ENCODE measurements at places on chromosomes 7 and 10.

- DNase-seq, result no peak
Observed at GRCh38 chr10:27569946-27570345, 65.8 kb downstream of the RAB18 start.

- DNase-seq, result no peak
Observed at GRCh38 chr10:25678666-25679065, 255.4 kb upstream of the MYO3A start.

DNA sequence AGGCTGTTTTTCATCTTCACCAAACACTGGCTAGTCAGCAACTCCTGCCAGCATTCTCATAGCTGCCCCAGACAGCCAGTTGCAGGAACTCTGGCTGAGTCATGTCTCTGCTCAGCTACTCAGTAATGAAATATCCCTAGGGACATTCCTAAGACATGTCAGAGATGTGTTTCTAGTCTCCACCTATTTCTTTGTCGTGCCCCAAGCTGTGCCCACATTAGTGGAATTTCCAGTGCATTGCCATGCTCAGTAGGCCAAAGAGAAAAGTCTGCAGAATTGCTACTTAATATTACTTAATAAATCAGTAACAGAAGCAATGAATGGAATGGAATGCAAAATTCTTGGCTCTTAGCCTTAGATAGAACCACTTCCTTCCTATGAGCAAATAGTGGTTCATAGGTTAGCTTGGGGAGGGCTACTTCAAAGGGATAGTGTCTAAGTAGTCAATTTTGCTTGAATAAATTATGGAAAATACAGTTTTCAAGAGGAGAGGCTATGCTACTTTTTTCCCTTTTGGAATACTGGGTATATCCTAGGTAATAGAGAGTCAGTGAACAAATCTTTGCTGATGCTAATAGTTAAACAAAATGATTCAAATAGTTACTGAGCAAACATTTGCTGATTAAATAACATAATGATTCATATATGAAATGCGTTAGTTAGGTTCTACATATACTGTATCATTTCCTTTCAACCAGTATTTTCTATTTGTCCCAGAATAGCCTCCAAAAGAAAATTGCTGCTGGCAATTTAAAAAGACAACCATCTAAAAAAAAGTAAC is 23.6 kb upstream of the SEMA3C start:
- DNase-seq, result no peak

DNA sequence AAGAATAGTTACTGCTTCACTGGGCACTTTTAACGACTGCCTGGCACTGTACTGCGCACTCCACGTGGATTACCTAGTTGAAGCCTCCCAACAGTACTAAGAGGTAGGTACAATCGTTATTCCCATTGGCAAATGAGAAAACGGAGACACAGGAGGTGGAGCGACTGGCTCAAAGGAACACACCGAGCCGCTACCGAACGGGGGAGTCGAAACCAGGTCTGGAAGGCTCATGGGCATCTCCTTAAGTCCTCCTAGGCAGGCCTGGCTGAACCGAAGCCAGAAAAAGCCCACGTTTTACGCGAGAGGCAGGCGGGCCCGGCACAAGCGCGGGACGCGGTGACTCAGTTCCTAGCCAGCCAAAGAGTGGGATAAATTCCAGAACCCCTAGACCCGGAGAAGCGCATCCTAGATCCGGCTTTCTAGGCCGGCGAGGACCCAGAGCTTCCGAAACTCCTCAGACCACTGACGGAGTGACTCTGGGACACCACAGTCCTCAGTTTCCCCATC is 472 bp downstream of the PDAP1 start:
- DNase-seq, result no peak

- DNase-seq, result no peak
Observed at GRCh38 chr7:92177362-92177761, 1.6 kb downstream of the LRRD1 start.

Measured in iPS DF 19.7 (cell line).